ENCODE measurements at places on chromosomes 6 and 20.

- no peak for DNase-seq
Measured at GRCh38 chr6:157068691-157069324, 254.5 kb downstream of the TMEM242 start.

DNA sequence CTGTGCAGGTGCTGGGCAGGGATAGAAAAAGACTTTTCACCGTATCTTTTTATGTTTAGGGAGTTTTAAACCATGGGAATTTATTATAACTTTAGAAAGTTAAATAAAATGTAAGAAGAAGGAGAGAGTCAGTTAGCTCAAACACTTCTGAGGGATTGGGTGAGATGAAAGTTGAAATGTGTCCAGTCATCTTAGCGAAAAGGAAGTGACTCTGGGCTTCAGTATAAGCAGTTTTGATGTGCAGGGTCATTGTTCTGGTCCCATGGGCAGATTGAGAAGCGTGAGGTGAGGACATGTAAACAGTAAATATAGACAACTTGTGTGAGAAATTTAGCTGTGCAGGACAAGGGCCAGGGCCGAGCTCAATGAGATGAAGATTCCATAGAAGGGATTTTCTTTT is 66.9 kb downstream of the TOX2 start:
- DNase-seq, result no peak

DNA sequence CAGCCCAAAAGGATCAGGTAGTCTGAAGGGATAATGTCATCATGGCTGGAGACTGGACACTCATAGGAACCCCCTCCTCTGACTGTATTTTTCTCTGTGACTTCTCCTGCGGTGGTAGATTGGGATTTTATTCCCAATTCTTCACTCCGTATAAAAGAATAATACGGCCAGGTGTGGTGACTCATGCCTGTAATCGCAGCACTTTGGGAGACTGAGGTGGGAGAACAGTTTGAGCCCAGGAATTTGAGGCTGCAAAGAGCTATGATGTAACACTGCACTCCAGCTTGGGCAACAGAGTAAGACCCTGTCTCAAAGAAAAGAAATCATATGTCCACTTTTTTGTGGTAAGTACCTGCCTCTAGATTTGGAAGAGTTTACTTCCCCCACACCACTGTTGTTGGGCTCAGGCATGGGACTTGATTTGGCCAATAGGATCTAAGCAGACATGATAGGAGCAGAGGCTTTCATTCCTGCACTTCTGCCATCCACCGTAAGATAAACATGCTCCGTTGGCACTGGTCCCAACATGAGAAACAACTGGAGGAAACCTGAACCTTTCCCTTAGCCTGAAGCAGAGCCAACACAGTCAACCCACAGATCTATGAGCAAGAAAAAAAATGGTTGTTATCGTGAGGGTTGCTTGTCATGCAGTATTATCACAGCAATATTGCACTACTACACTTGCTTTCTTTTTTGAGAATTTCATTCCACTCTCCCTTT is 82.0 kb downstream of the JPH2 start:
- DNase-seq, result peak; percentile 10

DNA sequence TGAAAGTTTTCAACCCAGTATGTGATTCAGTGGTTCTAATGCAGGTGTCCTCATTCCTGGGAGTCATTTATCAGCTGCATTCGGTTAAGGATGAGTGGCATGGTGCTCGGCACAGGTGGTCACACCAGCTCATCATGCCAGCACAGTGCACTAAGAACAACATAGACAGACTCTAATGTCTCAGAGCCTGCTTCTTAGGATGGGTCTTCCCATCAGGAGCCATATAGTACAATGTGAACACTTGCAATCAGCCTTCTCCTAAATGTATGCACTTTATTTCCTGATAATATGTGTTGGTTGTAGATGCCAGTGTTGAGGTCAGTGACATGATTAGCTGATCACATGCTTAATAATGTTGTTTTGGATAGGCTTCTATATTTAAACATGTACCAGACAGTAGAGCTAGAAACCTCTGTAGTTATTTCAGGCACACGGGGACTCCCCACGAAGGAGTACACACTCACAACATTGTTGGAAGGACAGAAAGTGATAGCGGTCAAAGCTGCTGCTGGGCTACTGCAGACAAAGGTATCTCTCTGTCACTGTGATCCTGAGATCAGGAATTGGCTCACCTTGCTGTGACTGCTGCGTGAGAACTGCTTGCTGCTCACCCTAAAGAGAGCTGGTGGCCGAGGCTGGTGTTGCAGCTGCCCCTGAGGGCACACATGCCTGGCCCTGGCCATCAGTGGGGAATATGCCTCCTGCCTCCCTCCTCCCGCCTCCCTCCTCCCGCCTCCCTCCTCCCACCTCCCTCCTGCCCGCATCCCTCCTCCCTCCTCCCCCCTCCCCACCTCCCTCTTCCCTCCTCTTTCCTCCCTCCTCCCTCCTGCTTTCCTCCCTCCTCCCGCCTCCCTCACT is 195.4 kb downstream of the SMOC2 start:
- no peak for DNase-seq

- DNase-seq, result no peak
Measured at GRCh38 chr6:87753131-87753685, 51.2 kb upstream of the AKIRIN2 start.

DNA sequence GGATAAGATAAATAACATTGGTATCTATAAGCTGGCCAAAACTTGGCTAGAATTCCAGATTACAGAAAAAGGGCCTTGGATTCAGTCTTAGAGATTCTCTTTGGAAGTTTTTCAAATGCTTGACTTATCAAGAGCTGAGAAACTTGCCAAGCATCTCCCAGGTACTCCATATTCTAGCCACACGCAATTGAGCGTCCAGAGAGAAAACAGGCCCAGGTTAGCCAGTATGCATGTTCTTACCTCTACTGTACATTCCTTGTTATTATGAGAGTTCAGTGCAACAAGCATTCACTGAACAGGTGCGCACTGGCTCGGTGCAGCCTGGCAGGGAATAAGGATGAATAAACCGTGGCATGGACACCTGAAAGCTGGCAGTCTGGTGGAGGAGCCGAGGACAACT is 13.7 kb downstream of the CRNKL1 start:
- no peak for DNase-seq

DNA sequence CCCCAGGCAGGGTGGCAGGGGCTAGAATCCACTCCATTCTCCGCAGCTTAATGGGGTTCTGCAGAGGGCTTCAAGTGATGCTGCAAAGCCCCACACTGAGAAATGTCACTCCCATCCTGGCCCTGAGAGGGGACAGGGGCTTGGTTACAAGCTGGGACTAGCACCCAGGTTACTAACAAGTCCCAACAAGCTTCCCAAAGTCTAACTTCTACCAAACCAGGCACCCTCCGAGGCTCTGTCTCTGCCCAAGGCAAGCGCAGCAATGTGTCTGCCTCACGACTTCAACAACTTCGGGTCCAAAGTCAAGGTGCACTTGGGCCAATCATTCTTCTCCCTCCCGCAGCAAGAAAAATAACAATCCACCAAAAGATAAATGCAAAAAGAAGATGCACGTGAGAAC is 45.6 kb downstream of the NFATC2 start:
- no peak for DNase-seq

DNA sequence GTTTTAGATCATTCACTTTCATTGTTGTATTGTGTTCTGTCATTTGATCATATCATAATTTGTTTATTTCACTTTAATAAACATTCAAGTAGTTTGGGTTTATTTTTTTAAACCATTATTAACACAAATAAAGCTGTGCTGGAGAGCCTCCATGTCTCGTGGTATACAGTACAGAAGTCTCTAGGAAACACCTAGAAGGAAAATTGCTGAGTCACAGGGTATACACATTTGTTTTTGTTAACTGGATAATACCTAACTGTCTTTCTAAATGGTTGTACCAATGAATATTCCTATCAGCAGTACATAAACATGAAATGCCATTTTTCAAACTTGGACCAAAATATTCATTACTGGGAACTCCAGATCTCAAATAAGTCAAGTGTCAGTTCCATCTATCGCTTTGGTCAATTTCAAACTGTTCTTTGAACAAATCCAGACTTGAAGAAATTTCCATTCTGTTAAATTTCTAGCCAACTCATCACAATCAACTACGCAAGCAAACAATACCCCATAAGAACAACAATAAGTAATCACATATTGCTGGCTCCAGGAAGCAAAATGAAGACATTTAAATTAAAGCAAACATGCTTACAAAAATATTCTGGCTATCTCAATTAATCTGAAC is 138.1 kb downstream of the ATXN1 start:
- DNase-seq, result no peak

GRCh38 chr6:51678905-51679620 is 408.4 kb downstream of the PKHD1 start:
- DNase-seq, result peak; percentile 49

- no peak for DNase-seq
Measured at GRCh38 chr20:57999465-58000111, 228.9 kb downstream of the ANKRD60 start.

- DNase-seq, result no peak
Measured at GRCh38 chr6:5174244-5174643, 86.5 kb downstream of the LYRM4 start.

DNA sequence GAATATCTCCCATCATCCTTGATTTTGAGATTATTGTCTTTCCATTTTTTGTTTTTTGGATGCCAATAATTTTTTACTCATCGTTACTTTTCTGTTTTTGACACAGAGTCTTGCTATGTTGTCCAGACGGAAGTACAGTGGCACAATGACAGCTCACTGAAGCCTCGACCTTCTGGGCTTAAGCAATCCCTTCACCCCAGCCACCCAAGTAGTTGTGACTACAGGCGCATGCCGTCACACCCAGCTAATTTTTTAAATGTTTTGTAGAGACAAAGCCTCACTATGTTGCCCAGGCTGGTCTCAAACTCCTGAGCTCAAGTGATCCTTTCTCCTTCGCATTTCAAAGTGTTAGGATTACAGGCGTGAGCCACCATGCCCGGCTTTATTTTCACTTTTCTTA is 602.4 kb upstream of the AGPAT4 start:
- DNase-seq, result no peak

DNA sequence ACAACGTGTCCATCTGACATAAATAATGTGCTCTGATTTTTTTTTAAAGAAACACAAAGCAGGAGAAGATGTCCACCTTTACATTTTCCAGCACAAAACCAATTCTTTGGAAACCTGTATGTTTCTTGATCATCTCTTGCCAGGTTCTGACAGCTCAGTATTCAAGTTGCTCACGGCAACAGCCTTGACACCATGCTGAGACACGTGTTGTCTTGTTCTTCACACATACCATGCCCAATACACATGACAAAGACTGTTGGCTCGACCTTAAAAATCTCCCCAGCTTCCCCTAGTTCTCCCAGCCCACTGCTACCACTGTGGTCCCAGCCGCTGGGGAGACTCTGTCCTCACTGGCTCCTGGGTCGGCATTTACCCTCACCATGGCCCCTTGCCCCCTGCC is 518.9 kb downstream of the PREX1 start:
- no peak for DNase-seq

DNA sequence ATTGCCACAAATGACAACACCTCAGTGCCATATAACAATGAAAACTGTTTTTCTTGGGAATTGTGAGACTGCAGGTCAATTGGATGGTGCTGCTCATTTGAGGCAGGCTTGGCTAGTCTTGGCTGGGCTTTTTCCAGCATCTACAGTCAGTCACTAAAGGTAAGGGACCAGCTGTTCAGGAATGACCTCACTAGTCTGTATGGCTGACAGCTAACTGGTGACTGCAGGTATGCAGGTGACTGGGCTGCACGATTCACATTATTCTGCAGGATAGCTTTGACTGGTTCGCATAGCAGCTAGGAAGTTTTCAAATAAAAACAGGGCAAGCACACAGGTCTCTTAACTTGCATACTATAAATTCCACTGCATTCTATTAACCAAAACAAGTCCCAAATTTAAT is 22.1 kb upstream of the HMGCLL1 start:
- no peak for DNase-seq

- no peak for DNase-seq
Measured at GRCh38 chr20:14445902-14446301, 108.5 kb upstream of the FLRT3 start.

- no peak for DNase-seq
Measured at GRCh38 chr6:25685251-25685650, 33.2 kb downstream of the SCGN start.

DNA sequence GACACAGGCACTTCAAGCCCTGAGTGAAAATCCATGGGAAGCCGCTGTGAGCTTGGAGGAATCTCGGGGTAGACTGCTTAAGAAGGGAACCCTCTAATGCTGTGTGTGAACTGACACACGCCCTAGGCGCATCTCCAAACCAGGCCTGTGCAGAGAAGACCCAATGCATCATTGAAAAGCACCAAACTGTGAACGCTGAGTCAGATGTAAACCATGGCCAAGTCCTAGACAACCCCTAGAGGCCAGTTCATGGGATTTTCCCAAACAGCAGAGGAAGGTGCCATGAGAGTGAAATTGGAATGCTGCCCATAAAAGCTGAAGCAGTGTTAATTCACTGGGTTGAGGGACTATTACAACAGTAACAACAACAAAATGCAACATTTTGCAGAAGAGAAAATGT is 296.5 kb downstream of the SMOC2 start:
- DNase-seq, result no peak

DNA sequence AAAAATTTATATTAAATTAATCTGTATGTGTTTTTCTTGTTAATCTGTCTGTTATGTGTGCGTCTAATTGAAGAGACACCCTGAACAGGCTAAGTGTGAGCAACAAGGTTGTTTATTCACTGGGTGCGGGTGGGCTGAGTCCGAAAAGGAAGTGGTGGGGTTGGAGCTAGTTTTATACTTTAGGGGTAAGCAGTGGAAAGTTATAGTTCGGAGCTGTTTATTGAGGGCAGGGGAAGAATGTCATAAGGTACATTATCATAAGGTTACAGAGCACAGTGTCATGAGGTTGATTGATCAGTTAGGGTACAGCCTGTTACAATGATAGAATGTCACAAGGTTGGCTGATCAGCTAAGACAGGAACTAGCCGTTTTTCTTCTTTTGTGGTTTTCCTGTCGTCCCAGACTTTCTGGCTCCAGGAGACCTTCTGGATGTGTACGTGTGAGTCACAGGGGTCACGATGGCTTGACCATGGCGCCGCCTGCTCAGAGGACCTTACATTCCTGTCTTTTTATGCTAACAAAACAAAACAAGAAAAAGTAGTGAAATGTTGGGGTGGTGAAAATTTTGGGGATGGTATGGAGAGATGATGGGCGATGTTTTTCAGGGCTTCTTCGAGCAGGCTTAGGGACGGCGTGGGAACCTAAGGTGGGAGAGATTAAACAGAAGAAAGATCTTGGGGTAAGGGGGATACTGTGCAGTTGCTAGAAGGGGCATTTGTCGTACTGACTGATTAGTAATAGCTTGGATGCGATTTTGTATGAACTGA is 754.0 kb upstream of the ADGRB3 start:
- no peak for DNase-seq

DNA sequence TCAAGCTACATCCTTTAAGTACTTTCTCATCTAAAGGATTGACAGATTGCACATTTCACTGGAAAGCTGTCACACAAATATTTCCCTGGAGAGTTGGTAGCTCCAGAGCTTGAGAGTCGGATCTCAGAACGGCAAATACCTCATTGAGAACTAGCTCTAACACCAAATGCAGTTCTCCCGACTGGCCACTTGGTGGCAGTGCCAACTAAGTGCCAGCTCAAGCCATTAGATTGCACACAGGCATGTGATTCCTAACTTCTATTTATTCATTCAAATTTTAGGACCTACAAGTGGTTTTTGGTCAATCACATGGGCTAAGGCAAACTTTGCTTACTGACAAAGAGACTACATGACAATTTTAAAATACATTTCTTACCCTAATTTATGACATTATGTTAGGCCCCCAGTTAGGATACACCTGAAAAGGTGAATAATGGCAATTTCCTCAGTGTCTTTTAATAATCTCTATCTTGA is 7.9 kb upstream of the MCHR2 start:
- peak; percentile 82 for DNase-seq
